ENCODE measurements at places on chromosomes 4 and X. TPM values are rescaled to one million over a fixed set of nuclear protein-coding genes. Genes with fewer than 3 reads are reported as not detected.

The UGT2B10 gene
- total RNA-seq, result not detected

The ANK2 gene
- total RNA-seq, result 121 TPM

The HERC6 gene
- 9.5 TPM for total RNA-seq

The HPGD gene
- 2.9 TPM for total RNA-seq

The FABP2 gene
- total RNA-seq, result not detected

The ADAMTS3 gene
- 2.3 TPM for total RNA-seq

The ELMOD2 gene
- 35.8 TPM for total RNA-seq

The TRIM75 gene
- total RNA-seq, result not detected

The ZNF674 gene
- 6.6 TPM for total RNA-seq

The FGF16 gene
- total RNA-seq, result 0.40 TPM

The CMC4 gene
- 3.9 TPM for total RNA-seq

The SORBS2 gene
- 101 TPM for total RNA-seq

The EGFL6 gene
- total RNA-seq, result 1.6 TPM

The PNCK gene
- 1.6 TPM for total RNA-seq

The RTL5 gene
- total RNA-seq, result 16.2 TPM

The TRIM60 gene
- not detected for total RNA-seq

The DCUN1D4 gene
- total RNA-seq, result 88.8 TPM

The FGA gene
- not detected for total RNA-seq

The CCNA2 gene
- total RNA-seq, result 3.2 TPM

The TMEM271 gene
- total RNA-seq, result not detected

The RTL3 gene
- total RNA-seq, result not detected

The GPRASP1 gene
- 26.7 TPM for total RNA-seq

The EMD gene
- 61.5 TPM for total RNA-seq

The WWC2 gene
- 67.3 TPM for total RNA-seq

The CT45A2 gene
- total RNA-seq, result not detected

The DDIT4L gene
- total RNA-seq, result 11.5 TPM

The DNAAF6 gene
- not detected for total RNA-seq

The ZAR1 gene
- total RNA-seq, result not detected

The DGKK gene
- total RNA-seq, result not detected

The SOX3 gene
- total RNA-seq, result not detected
